ENCODE measurements at places on chromosomes 2 and 18.
A peak's percentile ranks its signal among the peaks of the same experiment; 100 is the strongest.

DNA sequence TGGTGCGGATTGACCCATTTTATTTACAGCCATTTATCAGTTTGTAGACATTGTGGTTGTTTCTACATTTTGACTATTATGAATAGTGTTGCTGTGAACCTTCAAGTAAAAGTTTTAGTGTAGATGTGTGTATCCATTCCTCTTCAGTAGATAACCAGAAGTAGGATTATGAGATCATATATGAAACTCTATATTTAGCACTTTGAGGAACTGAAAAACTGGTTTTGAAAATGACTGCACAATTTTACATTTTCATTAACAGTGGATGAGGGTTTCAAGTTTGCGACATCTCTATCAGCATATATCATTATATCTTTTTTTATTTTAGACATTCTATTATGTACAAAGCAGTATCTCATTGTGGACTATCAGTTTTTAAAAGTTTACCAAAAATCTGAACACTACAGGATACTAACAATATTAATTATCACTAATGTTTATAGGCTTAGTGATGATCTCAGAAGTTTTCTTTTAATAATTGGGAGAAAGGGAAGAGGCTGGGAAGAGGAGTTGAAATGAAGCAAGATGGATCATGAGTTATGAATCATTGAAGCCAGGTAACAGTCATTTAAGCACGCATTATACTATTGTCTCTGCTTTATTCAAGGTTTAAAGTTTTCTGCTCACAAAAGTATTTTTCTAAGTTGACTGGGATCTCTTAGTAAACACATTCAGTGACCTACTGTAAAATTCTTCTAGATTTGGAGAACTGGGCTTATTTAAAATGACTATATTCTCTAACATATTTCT is 329.0 kb upstream of the LRATD1 start:
- H3K4me3 ChIP-seq: no peak overlapping the region
- H3K27ac ChIP-seq: no peak overlapping the region
- H3K27me3 ChIP-seq: no peaks in the 10 kb centered on the region
- H3K36me3 ChIP-seq: no peaks in the 10 kb centered on the region
- no peak for DNase-seq

DNA sequence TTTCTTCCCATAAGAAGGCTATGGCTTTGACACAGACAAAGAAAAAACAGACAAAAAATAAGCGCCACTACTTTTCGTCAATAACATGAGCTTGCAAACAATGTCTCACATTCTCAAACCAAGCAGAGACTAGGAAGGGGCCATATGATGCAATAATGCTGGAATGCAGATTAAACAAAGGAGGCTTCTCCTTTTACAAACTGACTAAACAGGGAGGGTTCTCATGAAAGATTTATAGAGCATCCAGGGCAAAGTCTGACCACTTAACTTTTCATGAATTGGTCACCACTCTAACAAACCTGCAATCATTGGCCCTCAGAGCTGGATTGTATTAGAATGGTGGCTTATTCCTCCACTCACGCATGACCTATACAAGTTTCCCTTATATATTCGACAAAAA is 663.3 kb upstream of the CHAC2 start:
- H3K27ac ChIP-seq: no peak overlapping the region
- no peak overlapping the region for H3K4me3 ChIP-seq
- H3K36me3 ChIP-seq: no peaks in the 10 kb centered on the region
- no peaks in the 10 kb centered on the region for H3K4me1 ChIP-seq

DNA sequence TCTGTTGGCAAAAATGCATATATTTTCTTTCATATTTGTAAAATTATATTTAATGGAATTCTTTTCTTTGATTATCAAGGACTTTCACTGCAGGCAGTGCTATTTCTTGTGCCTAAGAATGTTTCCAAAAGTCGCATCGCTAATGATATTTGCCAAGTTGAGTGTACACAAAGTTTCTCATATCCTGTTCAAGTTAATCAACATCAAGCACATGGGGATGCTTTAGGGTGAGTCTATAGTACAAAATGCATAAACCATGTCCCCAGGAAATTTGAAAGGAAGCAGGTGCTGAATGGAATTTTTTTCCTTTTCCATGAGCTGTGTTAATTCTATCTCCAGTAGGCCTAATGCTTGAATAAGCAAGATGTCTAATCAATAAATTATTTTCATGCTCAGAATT is 129.7 kb downstream of the GALNT1 start:
- H3K4me1 ChIP-seq: no peaks in the 10 kb centered on the region
- no peak for DNase-seq
- H3K27ac ChIP-seq: no peak overlapping the region
- H3K27me3 ChIP-seq: no peaks in the 10 kb centered on the region
- peaks cover 16% of the 10 kb centered on the region for H3K36me3 ChIP-seq
- H3K4me3 ChIP-seq: no peak overlapping the region

DNA sequence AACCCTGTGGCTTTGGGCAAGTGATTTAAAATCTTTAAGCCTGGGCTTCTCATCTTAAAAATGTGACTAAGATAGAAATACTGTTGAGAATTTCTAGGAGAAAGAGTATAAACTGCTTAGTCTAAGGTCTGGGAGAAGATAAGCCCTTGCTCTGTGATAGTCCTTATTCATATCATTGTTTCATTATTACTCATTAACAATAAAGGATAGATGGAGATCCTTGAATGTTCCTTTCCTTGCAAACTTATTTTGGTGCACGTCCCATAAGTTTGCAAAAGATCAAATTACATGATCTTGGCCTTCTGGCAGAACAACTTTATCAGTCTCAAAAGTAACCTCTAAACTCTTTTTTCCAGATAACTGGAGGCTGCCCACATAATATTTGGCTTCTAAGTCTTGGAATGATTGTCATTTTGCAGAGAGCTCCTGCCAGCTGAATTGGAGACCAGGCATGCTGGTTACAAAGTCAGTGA is 138.3 kb downstream of the FAM124B start:
- no peaks in the 10 kb centered on the region for H3K4me1 ChIP-seq
- no peaks in the 10 kb centered on the region for H3K27me3 ChIP-seq
- no peaks in the 10 kb centered on the region for H3K36me3 ChIP-seq

DNA sequence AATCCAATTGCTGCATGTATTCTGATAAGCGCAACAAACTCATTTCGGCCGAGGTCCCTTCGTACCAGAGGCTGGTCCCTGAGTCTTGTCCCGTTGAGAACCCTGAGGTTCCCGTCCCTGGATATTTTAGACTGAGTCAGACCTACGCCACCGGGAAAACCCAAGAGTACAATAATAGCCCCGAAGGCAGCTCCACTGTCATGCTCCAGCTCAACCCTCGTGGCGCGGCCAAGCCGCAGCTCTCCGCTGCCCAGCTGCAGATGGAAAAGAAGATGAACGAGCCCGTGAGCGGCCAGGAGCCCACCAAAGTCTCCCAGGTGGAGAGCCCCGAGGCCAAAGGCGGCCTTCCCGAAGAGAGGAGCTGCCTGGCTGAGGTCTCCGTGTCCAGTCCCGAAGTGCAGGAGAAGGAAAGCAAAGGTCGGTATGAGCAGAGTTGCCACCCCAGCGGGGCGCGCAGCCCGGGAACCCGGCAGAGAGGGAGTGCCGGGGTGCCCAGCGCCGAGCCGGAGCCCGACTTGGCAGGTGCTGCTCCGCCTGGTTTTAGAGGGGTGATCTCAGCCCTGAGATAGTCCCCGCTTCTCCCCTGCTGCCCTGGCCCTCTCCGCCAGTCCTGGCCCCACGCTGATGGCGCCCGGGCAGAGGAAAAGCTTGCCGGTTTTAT is 714 bp downstream of the HOXD10 start:
- H3K36me3 ChIP-seq: no peaks in the 10 kb centered on the region
- peak; percentile 51 for DNase-seq
- no peak overlapping the region for H3K27ac ChIP-seq
- peaks cover 46% of the 10 kb centered on the region for H3K27me3 ChIP-seq

DNA sequence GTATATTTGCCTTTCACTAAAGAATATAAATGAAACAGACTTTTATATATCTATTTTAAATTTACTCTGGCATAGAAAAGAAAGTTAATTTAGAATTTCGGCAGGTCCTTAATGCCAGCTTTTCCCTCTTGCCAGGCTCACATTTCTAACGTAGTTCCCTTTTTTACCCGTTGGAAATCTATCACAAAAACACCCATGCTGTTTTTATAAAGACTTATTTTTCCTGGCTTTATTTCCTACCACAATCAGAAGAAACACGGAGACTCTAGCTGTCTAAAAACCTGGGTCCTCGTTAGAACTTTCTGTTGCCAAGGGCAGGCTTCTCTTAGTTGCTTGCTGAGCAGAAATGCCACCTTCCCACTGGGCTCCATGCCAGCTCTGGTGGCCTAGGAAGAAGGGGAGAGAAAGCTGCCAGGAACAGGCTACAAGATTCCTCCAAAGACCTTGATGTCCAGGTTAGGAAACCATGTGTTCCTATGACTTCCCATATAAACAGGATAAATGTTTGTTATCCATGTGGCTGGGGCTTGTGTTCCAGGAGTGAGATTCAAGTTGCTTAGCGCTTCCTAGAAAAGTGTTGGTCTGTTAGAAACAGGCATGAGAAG is 17.8 kb upstream of the TMEM18 start:
- H3K27me3 ChIP-seq: no peaks in the 10 kb centered on the region
- DNase-seq: no peak
- H3K27ac ChIP-seq: peak overlapping the region; percentile 67
- H3K4me1 ChIP-seq: no peaks in the 10 kb centered on the region

GRCh38 chr2:188196343-188197008 is 95.2 kb upstream of the GULP1 start:
- H3K4me1 ChIP-seq: peaks cover 12% of the 10 kb centered on the region
- H3K4me3 ChIP-seq: no peak overlapping the region
- no peaks in the 10 kb centered on the region for H3K27me3 ChIP-seq
- DNase-seq: no peak

GRCh38 chr2:75751360-75751759 is 40.6 kb upstream of the GCFC2 start:
- H3K27ac ChIP-seq: no peak overlapping the region
- H3K4me3 ChIP-seq: no peak overlapping the region
- no peaks in the 10 kb centered on the region for H3K27me3 ChIP-seq
- H3K36me3 ChIP-seq: no peaks in the 10 kb centered on the region
- no peaks in the 10 kb centered on the region for H3K4me1 ChIP-seq

- no peaks in the 10 kb centered on the region for H3K36me3 ChIP-seq
- no peak overlapping the region for H3K27ac ChIP-seq
- no peaks in the 10 kb centered on the region for H3K4me1 ChIP-seq
- no peak for DNase-seq
- H3K27me3 ChIP-seq: no peaks in the 10 kb centered on the region
These were observed 88.8 kb upstream of the SNTG2 start for GRCh38 chr2:861655-862354.

All from ascending aorta (tissue), 2 donors.